ENCODE measurements at places on chromosomes 11 and 22.

- DNase-seq = no peak
These were observed at the start of gene GSC2 for GRCh38 chr22:19149991-19150390. Gene GSC2 (minus strand): TSS chr22:19150292. CDS start chr22:19150283, 9 bp downstream.

- no peak for DNase-seq
These were observed 870.3 kb downstream of the TBC1D22A start for GRCh38 chr22:47632701-47633100.

- DNase-seq = no peak
These were observed 6.6 kb downstream of the DGCR2 start for GRCh38 chr22:19115628-19116027.

DNA sequence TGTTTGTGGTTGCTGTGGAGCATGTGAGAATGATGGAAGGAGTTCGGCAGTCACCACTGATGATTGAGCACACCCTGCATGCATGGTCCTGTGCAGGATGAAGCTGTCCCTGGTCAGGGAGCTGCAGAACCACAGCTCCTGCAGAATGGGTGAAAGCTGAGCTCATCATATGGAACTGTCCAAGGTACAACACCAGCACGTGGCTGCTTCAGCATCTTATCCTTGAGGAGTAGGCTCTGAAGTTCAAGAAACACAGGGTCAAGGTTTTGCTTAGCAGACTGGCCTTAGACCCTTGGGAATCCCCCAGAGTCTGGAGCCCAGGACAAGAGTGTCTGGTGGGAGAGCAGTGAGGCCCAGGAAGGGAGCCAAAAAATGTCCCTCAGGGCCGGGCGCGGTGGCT lies 182.4 kb upstream of the LARGE1 start:
- no peak for DNase-seq

DNA sequence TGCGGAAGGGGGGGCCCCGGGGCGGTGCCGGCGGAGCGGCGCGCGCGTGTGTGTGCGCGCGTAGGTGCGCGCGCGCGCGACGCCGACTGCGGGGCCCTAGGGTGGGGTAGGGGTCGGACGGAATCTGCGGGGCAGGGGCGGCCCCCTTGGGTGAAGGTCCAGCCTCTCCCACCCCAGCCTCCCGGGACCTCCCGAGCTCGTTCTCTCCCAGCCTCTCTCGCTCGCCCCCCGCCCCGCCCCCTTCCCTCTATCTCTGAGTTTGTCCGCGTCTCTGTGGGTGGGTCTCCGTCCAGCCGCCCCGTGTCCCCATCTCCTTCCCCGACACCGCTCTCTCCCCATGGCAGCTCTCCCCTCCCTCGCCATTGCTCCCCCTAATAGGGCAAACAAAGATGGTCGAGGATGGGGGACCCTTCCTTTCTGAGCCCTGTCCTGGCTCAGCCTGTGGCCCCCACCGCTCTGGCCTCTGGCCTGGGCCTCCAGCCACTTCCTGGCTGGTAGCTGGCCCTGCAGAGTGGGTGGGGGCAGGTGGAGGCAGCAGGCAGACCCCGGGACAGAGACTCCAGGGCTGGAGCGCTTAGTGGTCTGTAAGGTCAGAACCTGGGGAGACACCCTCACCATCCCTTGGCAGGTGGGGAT lies 33.0 kb upstream of the PRR5 start:
- no peak for DNase-seq

GRCh38 chr11:88480223-88480622 lies 142.7 kb upstream of the CTSC start:
- DNase-seq = no peak

DNA sequence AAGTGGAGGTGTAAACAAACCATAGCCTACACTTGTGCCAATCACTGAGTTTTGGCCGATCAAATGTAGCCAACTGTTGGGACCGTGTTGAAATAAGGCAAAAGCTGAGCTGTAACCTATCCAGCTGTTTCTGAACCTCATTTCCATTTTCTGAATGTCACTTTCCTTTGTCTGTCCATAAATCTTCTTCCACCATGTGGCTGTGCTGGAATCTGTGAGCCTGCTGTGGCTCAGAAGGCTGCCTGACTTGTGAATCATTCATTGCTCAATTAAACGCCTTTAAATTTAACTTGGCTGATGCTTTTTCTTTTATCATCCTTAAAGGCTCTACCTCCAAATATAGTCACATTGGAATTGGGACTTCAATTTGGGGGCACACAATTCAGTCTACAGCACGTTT lies 203.1 kb upstream of the MPPED2 start:
- no peak for DNase-seq

- DNase-seq = no peak
These were observed 22.5 kb upstream of the CLDN5 start for GRCh38 chr22:19546680-19547079.

- DNase-seq = no peak
These were observed 65.2 kb downstream of the PIWIL4 start for GRCh38 chr11:94632356-94632755.

DNA sequence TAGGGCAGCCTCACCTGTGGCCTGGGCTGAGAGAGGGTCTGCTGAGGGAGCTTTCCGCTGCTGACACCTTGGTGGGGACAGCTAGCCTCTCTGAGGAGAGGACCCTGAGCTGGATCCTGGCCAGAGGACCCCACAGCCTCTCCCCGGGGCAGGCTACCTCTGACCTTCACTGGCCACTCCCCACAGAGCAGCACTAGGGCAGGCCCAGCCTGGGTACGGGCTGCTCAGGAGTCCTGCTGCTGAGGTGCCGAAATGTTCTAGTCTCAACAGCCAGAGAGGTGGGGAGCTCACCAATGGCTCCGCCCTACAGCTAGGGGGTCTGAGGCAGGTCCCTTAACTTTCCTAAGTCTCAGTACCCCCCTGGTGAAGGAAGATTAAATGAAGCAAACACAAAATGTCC lies 47.5 kb downstream of the SGSM3 start:
- DNase-seq = no peak

DNA sequence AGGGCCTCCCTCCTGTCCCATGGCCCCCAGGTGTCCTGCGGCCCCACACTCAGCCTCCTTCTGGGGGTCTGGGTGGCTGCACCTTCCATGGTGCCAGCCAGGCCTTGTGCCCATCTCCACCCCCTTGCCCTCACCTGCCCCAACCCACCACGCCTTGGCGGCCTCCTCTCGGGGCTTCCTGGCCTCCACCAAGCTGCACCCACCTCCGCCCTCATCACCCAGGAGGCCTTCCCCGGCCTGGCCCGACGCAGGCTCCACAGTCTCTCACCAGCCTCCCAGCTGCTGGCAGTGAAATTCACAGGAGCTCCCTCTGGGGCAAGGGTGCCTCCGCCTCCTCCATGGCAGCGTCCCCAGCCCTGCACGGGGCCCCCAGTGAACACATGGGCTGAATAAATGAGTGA lies 35.9 kb upstream of the WNT7B start:
- DNase-seq = no peak

GRCh38 chr11:60111793-60112192 lies 23.3 kb downstream of the MS4A2 start:
- DNase-seq = no peak

GRCh38 chr11:16195651-16196050 lies 160.7 kb downstream of the SOX6 start:
- no peak for DNase-seq

DNA sequence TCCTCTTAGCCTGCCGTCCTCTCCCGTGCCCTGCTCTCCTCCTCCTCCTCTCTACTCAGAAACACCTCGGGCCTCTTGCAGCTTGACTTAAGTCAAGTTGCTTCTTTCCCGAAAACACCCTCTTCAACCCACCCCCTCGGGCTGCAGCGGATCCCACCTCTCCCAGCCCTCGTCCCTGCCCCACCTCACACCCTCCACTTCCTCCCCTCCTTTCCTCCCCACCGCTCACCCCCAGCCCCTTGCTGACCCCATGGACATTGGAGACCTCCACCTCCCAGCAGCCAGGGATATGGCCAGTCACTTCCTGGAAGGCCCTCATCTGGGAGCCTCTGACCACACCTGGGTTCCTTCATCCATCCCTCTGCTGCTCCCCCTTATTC lies 8.5 kb upstream of the CYTH4 start:
- no peak for DNase-seq

DNA sequence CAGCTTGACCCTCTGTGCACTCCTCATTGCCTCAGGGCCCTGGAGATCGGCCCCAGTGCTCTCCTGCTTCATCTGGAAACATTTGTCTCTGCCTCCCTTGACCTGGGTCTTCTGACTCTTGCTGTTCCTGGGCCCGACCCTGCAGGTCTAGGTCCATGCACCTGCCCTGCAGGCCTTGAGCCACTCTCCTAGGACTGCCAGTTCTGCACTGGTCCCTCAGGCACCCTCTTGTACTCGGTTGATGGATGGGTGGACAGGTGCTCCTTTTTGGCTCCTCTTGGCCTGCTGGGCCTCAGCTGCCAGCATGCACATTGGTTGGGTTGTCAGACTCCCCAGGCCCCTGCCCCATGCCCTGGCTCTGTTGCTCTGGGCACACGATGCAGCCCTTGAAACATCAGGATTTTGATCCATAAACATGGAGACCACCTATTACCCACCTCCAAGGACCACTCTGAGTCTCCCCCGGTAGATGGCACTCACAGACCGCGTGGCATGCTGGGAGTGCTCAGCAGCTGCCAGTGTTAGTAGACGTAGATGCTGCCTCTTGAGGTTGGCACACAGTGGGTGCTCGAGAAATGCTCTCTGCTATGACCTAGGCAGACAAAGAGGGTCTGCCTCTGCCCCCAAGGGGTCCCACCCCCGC lies 20.2 kb upstream of the ACR start:
- no peak for DNase-seq

DNA sequence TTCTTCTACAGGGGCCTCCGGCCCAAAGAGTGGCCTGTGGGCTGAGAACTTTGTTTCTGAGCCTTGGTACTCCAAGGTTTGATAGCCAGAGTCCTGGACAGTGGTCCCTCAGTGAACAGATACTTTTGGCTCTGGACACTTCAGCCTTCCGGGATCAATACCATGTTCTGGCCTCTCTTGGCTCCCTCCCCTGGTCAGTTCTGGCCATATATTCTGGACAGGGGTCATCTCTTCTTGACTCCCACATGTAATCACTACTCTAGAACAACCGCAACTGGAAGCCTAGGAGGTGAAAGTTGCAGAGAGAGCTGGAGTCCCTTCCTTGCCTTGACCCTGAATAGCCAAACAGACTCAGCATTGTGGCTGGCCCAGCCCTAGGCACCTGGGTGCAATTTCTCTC lies 2.3 kb downstream of the RTN4RL2 start:
- DNase-seq = no peak

DNA sequence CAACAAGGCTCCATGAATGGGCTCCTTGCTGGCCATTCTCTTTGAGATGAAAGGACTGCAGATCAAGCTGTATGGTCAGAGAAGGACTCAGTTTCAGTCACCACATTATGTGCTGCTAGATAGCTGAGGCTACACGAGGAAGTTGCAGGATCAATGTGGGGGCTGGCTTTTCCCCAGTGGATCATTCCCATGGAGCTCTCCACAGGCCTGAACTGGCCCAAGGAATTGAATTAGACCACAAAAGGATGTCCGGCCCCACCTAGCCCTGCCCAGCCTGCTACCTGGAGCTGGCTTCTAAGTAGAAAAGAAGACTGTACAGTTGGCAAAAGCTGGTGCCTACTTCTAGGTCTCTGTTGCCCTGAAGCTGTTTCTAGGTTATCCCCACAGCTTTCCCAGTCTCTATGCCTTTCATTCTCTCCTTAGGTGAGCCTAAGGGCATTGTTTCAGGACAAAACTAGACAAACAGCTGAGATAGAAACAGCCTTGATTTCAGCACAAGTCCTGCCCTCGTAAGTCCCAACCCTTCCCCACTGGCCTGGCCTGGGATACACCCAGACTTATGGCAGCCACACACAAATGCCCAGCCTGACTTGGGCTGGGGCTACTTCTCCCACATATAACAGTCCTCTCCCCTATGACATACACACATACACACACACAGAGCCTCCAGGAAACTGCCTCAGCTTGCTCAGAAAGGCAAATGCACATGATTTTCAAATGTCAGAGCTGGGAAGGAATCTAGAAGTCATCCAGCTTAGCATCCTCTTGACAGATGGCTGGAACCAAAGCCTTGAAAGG lies 129.1 kb upstream of the NCAM1 start:
- no peak for DNase-seq

- no peak for DNase-seq
These were observed 19.0 kb downstream of the LINC01488 start for GRCh38 chr11:69500285-69501120.

DNA sequence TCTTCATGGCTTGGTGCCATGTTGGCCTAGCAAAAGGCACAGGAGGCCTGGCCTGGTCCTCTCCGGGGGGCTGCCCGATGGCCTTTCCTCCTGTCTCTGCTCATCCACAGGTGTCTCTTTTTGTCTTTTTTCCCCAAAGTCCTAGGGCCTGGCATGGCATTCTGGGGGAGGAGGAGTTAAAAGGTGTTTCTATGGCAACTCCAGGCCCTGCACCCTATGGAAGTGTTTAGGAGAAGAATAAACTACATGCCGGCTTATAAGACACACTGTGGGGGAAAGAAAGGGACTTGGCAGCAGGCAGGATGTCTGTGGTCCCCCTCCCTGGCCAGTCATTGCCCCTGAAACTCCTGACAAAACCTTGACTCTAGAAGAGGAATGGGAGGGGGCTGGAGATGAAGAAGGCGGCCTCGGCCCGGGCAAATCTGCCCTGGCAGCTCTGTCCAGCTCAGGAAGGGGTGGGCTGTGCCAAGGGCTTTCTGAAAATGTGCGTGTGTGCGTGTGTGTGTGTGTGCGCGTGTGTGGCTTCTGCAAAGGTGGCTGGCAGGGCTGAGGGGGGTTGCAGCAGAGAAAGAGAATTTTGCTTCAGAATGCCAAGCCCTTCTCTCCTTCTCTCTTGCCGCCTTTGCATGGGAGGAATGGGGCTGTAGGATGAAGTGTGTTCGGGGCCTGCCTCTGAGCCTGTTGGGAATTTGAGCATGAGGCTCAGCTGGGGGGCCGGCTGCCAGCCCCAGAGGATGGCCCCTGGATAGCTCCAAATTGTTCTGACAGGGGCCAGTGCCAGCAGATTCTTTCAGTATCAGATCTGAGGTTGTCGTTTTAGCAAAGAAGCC lies 3.2 kb downstream of the TIMP3 start:
- DNase-seq = no peak

DNA sequence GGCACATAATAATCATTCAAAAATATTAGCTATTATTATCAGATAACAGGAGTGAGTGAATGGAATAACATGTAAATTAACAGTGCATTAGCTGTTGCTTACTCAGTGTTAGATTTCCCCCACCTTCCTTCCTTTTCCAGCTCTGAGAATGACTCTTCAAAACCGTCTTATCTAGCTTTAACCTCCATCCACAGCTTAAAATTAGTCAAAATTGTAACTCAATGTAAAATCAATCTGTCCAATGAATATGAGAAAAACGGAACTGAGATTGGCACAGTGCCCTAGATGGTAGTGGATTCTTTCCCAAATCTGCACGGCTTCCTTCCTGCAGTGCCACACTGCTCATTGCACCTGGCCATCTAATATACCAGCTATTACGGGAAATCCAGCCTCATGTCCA lies 156.8 kb upstream of the BDNF start:
- no peak for DNase-seq

- DNase-seq = no peak
These were observed 109.3 kb upstream of the SNX19 start for GRCh38 chr11:131025421-131026125.

- no peak for DNase-seq
These were observed 27.2 kb downstream of the IGSF9B start for GRCh38 chr11:133929401-133930052.

DNA sequence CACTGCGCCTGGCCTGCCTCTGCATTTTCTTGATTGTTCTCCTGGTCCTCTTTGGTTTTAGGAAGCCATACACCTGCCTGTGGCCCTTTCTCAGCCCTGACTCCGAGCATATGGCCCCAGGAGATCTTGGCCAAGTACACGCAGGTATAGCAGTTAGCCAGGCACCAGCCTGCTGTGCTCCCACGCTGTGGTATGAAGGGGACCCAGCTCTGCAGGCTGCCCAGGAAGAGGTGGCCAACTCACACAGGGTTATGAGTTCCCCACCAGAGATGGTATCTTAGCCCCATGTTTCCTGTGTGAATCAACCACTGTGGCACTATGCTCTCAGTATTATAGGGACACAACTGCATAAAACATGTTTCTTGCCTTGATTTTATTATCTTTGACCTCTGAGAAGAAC lies 31.1 kb downstream of the SGSM3 start:
- no peak for DNase-seq

All from T-helper 2 cell (primary cell).